Urinary bladder (tissue), 4 donors: ENCODE measurements at places on chromosomes 5 and 9. TPM values are rescaled to one million over a fixed set of nuclear protein-coding genes. Genes with fewer than 3 reads are reported as not detected.

- DNase-seq = no peak
Measured at GRCh38 chr9:69392826-69393225, 67.8 kb downstream of the ENTREP1 start.

The SAXO1 gene
- total RNA-seq = 0.21 TPM

The NUTM2G gene
- not detected for total RNA-seq

The ACOT12 gene
- total RNA-seq = 0.21 TPM
